Urinary bladder (tissue), 4 donors: ENCODE measurements at places on chromosomes 6 and 20. TPM values are rescaled to one million over a fixed set of nuclear protein-coding genes. Genes with fewer than 3 reads are reported as not detected.

Gene RBPJL
- not detected for total RNA-seq

DNA sequence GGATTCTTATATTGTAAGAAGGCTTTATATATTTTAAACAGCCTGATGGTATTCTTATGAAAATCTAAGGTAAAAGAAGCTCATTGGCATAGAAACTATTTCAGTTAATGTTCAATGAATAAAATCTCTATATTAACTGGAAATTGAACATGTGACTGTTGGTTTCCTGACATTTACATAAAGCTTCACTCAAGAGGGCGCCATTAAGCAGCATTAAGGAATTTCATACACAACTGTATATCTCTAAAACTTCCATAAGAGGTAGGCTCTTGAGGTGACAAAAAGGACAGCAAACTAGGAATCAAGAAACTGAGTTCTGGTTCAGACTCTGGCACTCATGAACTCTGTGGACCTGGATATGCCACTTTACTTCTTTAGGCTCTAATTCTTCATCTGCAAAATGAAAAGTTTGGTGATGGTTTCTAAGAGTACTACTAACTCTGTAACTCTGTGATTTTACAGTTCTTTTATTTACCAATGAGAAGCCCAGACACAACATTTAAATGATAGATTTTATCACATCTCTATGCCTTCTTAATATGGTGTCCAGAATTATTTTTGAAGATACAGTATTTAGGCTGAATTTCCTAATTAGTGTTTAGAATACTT is 147.5 kb downstream of the FLRT3 start:
- no peak for DNase-seq

DNA sequence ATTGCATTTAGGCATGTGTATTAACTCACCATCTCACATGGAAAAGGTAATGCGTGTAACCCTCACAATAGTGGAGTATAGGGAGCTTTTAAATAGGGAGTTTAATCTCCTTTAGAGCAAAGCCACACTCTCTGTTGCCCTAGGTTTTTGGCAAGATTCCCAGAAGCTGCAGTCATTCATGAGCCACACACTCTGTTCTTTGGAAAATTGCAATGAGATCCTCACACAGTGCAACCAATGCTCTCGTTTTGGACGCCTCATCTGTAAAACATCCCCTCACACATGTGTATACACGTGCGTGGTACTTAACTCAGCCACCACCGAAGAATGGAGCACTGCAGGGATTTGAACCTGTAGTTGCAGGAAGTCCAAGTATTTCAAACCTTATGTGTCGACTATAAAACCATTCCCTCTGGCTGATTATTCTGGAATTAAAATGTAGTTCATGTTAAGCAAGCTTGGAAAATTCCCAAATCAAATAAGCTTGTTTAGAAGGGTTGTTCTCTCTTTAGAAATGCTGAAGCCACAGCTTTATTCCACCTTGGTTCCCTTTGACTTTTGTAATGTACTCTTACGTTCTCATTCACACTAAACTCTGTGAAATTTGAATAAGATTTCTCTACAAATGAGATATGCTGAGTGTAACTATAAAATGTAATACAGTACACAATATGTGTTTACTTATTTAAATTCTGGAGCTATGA is 489.8 kb upstream of the MANEA start:
- no peak for DNase-seq

GRCh38 chr6:135784507-135784906 is 67.0 kb upstream of the PDE7B start:
- DNase-seq: no peak

DNA sequence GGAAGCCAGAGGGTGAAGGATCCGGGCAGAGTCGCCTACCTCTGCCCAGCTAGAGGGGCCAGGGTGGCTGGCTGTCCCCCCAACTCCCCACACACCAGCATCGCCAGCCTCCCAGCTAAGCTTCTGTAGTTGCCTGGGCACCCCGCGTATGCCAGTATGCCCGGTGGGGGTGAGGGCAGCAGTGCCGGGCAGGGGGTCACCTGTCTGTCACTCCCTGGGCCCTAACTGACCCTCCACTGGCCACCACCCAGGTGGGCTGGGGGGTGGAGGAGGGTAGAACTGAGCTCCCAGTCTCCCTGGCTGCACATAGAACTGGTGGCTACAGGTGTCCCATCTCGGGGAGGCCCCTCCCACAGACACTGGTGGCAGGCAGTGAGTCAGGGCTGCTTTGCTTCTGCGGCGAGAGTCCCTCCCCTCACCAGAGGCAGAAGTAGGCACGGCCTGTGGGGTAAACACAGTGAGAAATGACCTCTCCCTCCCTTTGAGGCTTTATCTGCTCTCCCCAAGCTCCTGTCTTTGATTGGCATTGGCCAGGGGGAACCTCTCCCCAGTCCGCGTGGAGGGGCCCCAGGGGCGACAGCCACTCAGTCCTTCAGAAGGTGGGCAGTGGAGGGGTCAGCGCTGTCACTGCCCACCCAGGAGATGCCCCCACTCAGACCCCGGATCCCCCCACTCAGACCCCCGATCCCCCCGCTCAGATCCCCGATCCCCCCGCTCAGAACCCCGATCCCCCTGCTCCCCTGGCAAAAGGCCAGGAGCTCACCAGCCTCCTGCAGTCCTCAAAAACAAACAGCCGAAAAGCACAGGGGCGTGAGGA is 2.5 kb downstream of the NTSR1 start:
- DNase-seq: no peak

Gene RCAN2
- total RNA-seq: 23.7 TPM

DNA sequence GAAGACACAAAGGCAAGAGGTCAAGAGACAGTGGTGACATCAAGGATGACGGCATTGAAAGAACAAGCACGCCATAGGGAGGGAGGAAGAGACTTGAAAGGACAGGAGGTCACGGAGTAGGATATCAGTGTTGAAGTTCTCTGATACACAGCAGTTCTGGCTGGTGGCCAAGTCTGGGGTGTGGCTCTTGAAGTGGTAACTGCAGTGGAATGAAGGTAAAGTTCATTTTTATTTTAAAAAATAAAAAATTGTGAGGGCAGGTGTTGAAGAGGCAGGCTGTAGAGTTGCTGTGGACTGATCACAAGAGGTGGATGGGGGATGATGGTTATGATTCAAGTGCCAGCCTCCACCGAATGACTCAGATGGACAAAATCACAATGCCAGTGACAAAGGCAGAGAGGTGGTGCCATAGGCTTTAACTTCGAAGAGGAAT is 53.2 kb upstream of the BMP2 start:
- no peak for DNase-seq

DNA sequence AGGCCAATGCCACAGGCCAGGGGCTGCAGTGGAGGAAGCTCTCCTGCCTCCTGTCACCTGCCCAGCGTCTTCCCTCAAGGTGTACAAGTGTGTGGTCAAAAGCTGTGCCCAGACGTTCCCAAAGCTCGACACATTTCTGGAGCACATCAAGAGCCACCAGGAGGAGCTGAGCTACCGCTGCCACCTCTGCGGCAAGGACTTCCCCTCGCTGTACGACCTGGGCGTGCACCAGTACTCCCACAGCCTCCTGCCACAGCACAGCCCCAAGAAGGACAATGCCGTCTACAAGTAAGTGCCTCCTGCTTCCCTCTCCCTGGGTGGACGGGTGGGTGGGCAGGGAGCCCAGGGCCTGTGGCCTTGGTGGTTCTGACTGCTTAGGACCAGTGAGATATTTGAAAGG is 38.2 kb downstream of the ZNF341 start:
- no peak for DNase-seq

DNA sequence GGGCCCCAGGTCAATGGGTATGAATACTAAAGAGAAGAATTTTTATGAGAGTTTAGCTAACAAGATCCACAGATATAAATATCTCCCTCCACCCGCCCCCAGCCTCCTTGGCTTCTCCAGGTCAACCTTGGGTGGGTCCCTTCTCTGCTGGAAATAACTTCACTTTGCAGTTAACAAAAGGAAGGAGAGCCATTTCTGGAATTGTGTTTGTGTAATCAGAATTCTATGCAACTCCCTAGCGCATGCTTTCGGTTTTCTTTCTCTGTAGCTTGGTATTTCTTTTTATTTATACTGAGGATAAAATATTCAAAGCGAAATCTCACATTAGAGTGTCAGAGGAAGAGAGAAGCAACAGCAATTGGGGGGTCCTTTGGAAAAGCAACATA is 27.1 kb downstream of the RIPOR2 start:
- DNase-seq: no peak

Gene TGM3
- total RNA-seq: not detected

GRCh38 chr20:33651562-33652048 is 10.5 kb upstream of the C20orf144 start:
- no peak for DNase-seq

DNA sequence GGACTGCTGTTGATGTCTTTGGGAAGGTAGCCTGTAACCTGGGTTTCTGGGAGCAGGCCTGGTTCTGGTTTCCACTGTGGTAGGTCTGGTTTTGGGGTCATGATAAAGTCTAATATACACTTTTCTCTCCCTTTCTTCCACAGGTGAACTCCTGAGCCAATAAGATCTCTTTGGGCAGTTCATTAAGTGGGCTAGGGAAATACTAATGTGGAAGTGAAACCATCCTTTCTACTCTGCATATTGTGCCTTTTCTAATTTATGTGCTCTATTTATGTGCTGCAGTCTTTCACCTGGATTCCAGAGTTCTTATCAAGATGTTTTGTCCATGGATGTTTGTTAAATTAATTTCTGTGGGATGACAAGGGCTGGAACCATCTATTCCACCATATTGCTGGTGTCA is 165.7 kb upstream of the PTPRK start:
- DNase-seq: no peak

- DNase-seq: no peak
These were observed 45.2 kb downstream of the ANKEF1 start for GRCh38 chr20:10079964-10080363.

Gene RAET1L
- not detected for total RNA-seq

Gene HLA-DPB1
- total RNA-seq: 16.4 TPM

- DNase-seq: no peak
These were observed 11.8 kb downstream of the HRH3 start for GRCh38 chr20:62208061-62208794.

Gene PNLDC1
- total RNA-seq: not detected

DNA sequence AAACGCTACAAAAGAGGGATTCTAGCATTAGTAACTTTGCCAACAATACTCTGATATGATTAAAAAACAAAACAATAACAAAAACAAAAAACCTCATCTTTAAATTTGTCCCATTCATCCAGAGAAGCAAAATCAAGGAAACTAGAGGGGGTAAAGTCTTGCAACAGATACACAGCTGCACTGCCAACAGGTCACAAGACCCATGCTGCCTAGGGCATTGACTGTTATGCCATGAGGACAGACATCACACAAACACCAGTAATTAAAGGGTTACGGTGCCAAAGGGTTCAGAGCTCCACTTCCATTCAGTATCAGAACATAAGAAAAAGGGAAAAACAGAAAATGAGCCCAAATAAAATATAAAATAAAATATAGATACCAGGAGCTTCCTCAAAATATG is 1.6 kb downstream of the TBC1D20 start:
- DNase-seq: no peak

Gene SNAP25
- 8.6 TPM for total RNA-seq

DNA sequence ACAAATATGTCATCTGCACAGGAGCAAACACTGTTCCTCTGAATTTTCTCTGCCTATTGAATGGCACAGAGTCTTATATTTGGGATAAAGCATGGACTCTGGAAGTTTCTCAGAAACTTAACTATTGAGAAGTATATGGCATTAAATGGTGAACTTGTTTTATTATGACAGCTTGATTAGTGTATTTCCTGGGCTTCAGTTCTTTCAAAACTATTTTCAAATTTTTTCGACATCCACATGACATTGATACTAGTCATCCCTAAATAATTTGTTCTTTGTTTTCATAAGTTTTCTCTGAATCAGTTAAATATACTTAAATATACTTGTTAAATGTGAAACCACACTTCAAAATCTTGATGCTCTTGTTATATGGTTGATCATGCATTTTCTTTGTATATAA is 144.0 kb upstream of the TSHZ2 start:
- no peak for DNase-seq

DNA sequence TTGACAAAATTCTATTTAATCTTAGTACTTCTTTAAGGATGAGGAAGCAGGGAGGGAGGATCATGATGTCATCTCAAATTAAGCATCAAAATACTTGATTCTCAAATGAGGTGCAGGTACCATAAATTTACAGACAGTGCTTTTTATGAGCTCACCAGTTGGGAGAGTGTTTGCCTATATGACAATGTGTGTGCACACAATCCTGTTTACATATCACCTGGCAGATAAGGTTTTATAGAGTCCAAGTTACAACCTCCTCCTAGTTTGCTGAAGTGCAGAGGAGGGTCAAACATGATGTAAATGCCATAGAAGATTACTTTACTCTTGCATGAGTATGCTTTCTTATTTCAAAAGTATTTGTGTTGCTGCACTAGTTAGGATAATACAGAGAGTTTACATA is 6.4 kb downstream of the ATXN1 start:
- DNase-seq: no peak

Gene RAET1E
- total RNA-seq: 0.74 TPM

DNA sequence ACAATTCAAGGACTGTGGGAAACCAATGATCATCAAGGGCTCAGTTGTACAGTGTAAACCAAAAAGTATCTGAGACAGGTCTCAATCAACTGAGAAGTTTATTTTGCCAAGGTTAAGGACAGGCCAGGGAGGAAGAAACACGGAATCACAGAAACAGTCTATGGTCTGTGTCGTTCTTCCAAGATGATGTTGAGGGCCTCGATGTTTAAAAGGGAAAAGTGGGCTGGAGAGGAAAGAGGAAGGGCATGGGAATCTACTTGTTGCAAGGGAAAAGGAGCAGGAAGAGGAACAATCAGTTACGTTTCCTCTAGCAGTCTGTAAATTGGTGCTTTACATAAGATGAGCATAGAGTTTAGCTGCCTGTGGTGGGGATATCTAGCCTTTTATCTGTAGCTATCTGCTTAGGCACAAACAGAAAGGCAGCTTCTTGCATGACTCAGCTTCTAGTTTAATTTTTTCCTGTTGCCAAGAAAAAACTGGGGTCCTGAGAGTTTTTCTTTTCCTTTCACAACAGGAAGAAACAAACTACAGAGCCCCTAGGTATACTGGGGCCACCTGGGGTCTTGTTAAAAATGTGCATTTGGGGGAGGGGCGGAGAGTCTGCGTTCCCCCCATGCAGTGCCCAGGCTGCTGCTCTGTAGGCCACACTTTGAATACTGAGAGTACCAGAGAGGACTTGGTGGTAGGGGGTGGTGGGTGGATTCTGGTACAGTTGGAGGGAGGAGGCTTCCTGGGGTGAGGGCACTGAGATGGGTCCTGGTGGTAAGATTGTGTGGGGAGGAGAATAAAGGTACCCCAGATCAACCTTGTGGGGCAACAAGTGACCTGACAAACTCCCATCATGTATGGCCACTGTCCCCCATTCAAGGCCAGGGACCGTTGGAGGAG is 35.3 kb upstream of the EZR start:
- DNase-seq: no peak

- DNase-seq: no peak
These were observed 400 bp upstream of the TRMT11 start for GRCh38 chr6:125985979-125986300.

DNA sequence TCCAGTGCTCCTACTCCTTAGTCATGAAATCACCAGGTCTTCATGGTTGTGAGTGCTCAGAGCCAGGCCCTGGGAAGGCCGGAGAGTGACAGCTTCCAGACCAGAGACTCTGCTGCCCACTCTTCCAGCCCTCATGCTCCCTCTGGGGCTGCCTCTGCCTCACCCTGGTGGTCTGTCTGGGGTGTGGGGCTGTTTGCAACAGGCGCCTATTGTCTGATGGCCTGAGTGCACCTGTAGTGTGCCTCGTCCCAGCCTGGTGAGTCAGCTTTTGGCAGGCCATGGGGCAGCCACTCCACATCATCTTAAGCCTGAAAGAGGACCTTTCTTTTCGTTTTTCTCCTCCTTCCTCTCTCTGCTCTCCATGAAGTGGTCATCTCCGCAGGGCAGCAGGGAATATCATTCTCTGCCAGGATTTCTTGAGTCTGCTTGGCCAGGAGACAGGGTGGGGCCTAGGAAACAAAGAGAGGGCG is 173.8 kb downstream of the VEGFA start:
- DNase-seq: no peak

GRCh38 chr6:157424491-157425020 is 43.6 kb downstream of the ZDHHC14 start:
- no peak for DNase-seq
